ENCODE measurements at places on chromosomes 7 and 10.

DNA sequence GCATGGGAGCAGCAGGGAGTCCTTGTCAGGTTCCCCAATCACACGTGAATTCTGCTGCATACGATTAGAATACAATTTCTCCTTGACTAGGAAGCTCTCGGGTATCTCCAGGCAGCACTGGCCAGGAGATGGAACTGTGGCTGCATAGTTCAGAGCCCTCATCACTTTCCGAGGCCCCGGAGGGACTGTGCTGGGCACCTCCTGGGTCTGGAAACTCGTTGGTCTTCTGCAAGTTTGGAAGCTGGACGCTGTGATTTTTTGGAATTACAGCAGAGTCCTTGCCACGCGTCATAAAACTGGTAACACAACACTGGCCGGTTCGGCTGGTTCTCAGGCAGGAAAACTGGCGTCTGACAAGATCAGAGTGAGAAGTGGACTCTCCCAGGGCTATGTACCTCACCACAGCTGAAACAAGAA is 216.1 kb downstream of the CCDC3 start:
- DNase-seq = no peak

GRCh38 chr10:73823391-73823790 is 12.0 kb upstream of the NDST2 start:
- no peak for DNase-seq

DNA sequence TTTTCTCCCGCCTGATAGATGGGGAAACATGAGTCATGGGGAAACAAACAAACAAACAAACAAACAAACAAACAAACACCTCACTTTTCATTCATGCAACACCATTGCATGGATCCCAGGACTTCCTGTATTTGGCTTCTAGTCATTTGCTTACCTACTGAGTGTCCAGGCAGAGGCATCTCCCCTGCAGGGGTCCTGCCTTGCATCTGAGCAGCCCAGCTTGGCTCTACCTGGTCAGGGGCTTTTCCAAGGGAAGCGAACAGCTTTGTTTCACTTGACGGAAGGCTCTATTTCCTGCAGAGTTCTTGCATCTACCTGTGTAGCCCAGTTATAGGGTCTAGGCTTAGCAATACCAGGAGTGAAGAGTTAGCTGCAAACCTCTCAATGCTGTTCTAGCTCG is 374.2 kb downstream of the GATA3 start:
- no peak for DNase-seq

- DNase-seq = no peak
These were observed 111.2 kb downstream of the SEM1 start for GRCh38 chr7:96598421-96598820.

DNA sequence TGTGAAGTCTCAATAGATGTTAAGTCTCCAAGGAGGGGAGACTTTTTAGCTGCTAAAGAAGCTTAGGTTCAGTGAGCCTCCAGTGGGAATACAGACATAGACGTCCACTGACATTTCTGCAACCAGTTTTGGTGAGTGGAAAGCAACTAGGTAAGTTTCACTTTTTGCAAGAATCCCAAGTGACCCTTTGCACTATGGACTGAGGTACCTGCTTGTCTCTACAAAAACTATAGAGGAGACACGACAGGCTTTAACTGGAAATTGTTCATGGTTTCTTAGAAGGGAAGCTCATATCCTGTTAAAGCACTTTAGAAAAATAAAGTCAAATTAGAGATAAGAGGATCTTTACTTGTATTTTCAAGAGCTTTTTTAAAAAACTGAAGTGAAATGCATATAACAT is 38.6 kb downstream of the GBF1 start:
- DNase-seq = no peak

- no peak for DNase-seq
These were observed 154.5 kb downstream of the SVIL start for GRCh38 chr10:29479981-29480954.

DNA sequence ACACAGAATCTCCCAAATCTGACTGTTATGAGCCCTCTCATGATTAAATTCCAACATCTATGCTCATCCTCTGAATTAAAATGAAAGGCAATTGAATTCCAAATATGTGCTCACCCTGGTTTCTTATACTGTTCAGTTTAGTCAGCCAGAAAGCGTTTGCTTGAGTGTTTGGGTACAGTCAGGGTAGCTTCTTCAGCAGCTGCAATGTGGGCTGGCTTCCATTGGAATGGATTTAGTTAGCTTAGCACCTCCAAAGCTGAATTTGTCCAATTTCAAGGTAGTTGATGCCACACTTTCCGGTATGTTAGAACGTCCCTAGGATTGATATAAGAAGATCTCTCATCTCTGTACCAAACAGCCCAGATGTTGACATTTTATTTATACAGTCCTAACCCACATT is 9.3 kb downstream of the KLHL7 start:
- no peak for DNase-seq

DNA sequence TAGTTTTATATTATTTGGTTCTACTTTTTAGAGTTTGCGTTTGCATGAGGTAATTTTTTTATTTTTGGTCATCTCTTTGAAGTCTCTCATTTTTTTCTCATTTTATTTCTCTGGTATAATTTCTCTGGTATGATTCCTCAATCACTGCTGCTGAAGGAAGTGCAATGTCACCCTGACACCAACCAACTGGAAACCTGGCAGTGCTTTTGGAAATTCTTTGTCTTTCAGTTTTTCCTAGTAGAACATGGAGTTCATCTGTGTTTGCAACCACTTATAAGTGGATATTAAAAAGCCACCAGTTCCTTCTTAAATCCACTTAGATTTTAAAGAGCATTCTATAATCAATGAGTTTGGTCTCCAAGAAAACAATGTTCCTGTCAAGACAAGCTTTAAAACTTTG is 291.8 kb downstream of the PRKG1 start:
- no peak for DNase-seq

DNA sequence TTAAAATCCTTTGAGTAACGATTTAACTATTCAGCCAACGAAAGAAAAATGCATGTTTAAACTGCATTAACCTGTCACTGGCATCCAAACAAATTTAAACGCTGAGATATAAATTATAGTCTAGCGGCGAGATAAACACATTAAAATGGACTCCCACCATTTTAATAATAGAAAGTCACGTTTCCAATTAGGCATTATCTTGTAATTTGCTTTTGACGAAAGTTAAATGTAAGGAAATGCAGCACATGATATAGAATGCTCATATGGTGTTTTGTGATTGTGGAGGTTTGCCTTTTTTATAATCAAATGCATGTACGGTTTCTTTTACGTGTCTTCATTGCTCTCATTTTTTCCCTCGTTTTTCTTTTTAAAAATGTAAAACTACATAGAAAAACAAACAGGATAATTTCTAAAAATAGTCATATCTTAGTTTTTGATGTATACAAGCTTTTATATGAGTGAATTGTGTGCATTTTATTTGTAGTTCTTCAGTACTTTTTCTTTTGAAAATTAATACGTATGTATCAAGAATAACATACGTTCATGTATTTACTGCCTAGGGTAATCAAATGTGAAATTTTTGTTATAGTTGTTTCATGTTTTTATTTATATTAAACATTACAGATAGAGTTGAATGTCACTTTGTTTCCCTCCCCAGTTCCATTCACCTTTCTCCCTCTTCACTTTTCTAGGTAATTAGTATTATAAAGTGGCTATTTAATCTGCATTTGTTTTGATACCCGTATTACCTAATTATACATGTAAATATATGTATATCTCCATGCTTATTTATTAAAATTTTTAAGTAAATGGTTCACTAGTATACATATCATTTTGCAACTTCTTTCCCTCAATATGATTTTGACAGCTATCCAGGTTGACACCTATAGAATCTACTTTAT is 1.1 kb upstream of the KLF14 start:
- no peak for DNase-seq

DNA sequence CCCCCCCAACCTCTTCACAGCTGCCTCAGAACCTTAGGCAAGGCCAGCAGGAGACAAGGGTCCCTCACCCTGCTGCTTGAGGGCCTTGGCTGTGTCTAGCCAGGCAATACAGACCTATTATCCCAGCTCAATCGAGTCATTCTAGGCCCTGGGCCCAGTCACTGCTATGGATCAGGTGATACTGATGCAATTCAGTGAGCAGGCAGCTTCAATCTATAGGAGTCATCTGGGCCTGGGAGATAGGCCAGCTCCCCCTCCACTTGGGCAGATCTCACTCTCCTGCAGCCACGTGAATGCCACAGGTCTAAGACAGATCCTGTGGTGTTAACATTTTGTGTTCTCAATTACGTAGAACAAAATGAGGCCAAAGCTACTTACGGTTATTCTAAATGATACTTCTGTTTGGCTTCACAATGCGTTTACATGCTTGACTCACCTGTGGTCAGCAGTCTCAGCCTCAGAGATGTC is 68.0 kb upstream of the LRRC4 start:
- no peak for DNase-seq

DNA sequence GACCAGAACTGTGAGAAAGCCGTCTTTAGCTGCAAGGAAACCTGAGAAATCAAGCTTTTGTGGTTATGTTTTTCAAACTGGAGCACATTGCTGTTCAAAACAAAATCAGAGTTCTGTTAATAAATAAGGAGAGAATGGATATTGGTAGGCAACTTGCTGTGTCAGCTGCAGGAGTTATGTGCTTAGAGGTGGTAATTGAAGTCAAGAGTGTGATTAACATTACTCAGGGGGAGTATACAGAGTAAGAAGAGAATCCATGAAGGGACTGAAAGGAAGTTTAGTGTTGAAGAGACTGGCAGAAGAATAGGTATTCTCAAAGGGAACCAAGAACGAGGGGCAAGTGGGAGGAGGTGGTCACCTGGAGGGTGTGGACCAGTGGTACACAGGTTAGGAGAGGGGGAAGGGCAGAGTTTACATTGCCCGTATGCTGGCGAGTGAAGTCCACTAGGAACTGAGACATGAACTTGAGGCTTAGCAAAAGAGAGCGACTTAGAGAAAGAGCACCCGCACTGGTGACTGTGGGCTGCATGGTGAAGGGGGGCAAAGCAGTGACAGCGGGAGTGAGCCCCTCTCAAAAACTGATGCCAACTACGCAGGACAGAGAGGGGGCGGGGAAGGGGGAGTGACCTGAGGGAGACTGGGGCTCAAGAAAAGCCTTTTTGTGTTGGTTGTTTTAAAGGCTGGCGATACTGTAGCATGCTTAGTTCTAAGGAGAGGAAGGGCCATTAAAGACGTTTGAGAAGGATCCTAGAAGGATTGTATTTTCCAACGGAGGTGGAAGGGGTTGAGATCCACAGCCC is 80.0 kb downstream of the SDK1 start:
- DNase-seq = no peak

DNA sequence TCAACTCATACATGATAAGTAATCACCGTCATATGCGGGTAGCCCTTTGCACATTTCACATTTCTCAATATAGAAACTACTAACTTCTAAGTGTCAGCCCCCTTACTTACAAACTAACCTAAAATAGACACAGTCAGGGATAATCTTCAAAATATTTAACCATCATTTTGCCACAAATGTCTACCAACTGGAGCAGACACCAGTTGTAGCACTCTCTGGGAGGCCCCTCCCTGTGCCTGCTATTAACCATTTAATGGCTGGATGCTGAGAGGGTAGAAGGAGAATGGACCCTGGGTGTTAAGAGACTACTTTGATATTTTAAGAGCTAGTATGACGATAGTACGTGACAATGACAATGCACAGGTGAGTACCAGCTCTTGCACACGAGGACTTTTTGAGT is 116.4 kb downstream of the SORBS1 start:
- no peak for DNase-seq

- DNase-seq = no peak
These were observed 165.9 kb downstream of the AUTS2 start for GRCh38 chr7:69764147-69764546.

DNA sequence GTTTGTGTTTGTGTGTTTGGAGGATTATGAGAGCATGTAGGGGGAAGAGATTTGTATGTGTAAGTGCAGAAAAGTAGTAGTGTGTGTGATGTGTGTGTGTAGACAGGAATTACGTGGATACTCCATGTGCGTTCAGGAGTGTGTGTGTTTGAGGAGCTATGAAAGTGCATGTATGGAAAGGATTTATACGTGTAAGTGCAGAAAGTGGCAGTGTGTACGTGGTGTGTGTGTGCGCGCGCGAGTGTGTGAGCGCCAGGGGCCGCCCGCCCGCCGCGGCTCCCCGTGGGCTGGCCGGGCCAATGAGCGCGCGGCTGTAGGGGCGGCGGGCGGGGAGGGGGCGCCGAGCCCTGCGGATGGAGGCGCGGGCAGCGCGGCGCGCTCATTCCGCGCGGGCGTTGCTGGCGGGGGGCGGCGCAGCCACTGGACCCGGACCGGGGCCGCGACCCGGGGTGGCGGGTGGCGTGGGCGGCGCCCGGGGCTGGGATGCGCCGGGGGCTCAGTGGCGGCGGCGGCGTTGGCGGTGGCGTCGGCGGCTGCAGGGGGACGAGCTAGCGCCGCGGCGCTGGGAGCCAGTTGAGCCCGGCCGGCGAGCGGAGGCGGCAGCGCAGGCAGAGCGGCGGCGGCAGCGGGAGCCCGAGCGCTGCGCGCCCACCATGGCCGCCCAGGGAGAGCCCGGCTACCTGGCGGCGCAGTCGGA is at the start of gene BICC1:
BICC1 (plus strand) TSS at position 382 of the 697 bp plus-strand sequence; CDS start at position 654, 272 bp downstream.
- DNase-seq = peak; percentile 70

DNA sequence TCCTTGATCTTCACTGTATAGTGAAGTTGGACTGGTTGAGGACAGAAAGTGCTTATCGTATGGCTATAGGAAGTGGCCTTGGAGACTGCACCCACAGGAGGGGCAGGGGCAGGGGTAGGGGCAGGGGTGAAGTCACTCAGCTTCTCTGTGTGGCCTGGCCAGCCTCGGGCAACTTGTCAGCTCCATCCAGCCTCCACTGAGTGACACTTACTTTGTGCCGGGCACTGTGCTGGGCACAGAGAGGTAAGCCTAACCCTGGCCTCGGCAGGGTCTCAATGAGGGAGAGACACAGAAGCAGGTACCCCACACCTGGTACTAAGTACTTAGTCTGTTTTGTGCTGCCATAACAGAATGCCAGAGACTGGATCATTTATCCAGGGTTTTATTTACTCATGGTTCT is 99.3 kb upstream of the CTBP2 start:
- DNase-seq = no peak

DNA sequence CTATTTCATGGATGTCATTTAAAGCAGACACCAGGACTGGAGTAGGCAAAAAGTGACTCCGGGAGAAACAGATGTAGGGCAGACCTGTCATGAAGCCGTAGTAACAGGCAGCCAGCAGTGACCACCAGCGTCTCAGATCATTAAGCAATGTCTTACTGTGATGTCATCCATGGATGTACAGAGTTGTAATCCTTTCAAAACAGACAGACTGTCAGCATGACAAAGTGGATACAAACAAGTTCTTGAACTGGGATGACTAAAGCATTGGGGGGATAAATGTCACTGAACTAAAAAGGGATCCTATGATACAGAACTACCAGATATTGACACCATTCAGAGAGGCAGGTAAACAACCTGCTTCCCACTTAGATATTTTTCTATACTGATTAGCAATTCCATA is 675.5 kb downstream of the PARD3 start:
- no peak for DNase-seq
